ENCODE measurements at places on chromosomes 6 and 20.

- DNase-seq = peak; percentile 8
Measured at GRCh38 chr20:1033751-1034414, 31.8 kb upstream of the RSPO4 start.

DNA sequence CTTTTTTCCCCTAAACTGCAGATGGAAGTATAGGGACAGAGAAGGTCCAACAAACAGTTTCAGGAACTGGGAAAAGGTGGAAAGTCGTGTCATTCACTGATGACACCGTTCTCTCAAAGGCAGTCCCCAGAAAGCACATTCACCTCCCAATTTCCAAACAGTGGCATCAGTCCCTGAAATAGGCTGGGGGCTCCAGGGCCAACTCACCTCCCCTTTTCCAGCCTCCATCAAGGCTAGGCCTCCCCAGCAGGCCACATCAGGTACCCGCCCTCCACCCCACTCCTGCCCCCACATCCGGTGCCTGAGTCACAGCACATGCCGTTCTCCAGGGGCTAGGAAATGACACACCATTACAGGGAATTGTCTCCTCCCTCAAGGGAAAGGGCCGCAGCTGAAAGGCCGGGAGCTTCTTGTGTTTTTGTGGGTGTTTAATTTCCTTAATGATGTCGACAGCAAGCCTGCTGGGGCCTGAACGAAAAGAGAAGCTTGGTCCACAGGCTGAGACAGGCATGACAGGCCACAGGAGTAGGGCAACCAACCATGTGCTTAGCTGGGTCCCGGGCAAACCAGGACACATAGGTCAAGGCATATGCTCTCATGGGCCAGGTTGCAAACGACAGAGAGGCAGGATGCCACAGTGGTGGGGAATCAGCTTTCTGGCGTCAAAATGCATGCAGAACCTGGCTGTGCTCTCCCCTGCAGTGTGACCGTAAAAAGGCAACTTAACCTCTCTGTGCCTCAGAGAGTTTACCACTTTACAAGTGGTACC lies 39.2 kb downstream of the ZMYND8 start:
- DNase-seq = peak; percentile 55

DNA sequence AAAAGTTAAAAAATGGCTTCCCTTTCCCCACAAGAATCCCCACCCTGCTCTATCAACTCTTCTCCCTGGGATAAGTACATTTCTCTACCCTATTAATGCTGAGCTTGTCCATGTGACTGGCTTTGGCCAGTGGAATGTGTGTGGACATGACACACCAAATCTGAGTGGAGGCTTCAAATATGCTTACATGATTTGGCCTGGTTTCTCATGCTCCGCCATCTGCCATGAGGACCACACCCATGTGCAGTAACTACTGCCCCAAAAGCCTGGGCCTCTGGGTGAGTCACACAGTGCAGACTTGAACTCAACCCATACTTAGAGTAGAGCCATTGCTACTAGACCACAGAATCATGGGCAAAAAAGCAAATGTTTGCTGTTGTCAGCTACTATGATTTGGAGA lies 65.4 kb downstream of the PRND start:
- DNase-seq = no peak

GRCh38 chr6:63816401-63816981 lies 180.9 kb downstream of the PHF3 start:
- no peak for DNase-seq

DNA sequence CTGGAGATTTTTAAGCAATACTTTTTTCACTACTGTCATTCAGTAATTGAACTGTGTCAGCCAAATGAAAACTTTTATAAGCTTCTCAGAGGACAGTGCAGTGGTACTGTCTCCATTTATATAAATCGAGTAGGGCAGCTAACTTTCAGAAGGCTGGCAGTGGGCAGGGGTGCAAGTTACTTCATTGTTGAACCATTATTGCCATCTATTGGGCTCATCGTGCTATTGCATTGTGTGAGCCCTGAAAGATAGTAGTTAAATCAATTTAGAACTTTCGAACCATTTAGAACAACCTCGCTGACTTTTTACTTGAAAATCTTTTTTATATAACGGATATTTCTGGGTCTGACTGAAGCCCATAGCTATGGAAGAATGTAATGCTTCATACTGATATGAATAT lies 347.8 kb upstream of the PLCB4 start:
- DNase-seq = no peak

DNA sequence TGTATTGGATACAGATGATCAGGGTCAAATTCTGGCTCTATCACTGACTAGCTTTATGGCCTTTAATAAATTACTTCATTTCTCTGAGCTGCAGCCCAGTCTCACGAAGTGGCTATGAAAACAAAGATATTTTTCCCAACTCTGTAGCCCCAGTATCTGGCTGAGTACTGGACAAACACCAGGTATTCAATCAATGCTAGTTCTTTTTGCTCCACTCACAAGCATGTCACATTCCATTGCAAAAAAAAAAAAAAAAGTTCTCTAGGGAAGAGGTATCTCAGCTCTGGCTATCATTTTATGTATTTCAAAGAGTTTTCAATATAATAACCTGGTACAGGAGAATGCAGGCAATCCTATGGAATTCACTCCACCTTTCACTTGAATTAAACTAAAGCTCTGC lies 3.1 kb downstream of the CHD6 start:
- no peak for DNase-seq

DNA sequence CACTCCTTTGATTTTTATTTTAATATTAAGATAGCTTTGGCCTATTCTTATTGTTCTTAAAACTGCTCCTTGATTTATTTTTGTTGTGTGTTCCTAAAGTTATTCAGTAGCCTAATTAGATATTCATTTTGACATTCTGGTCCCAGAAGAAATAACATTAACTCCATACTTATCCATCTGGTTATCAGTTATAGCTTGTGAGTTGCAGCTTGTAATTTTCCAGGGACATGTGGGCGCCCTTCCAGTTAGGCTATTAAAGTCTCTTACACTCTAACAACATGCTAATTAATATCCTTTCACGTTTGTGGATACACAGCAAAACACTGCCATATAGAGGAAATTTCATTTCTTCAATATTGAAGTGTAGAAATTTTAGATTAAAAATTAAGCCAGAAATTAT lies 987.5 kb downstream of the HACE1 start:
- no peak for DNase-seq

DNA sequence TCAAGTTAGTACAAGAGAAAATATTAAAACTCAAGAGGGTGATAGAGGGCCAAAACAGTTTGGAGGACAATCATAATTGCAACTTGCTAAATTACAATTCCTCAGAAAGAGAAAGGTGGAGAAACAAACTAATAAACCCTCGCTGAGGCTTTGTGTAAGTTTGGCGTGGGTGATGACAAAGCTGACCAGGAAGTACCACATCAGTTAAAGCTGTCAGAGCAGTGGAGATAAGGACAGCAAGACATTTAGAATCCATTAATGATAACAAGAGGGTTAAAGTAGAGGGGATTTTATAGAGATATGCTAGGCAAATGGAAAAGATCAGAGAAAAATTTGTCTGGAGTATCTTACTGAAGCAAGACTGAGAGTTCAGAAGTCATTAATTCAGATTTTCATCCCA lies 334.4 kb downstream of the TFAP2B start:
- no peak for DNase-seq

GRCh38 chr6:40735521-40735920 lies 148.4 kb upstream of the LRFN2 start:
- DNase-seq = no peak

DNA sequence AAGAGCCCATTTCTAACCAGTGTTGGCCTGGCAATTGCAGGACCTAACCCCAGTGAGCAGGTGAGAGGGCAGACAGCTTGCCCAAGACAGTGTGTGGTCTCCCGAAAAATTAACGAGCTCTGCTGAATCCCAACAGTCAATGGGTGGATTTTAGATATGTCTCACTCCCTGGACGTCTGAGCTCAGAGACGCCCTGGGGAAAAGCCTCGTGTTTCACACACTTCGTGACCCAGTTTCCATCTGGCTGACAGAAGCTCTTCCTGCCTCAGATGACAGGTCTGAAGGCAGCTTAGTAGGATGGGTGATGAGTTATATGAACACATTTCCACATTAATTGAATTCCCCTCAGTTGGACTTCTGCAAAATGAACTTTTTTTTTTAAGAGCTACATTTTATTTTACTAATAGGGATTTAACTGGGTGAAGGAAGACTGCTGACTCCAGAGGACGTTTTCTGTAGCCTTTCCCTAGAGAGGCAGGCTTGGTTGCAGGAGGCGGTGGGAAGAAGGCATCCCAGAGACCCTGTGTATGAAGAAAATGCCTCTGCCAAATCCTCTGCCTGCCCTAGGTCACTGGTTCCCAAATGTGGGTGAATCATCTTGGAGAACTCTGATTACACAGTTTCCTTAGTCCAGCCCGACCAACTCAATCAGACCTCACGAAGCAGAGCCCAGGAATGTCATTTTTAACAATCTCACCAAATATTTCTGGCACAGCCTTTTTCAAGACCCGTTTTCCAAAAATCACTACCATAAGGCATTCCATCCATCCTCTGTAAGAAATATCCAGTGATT lies 71.7 kb upstream of the LY86 start:
- no peak for DNase-seq

DNA sequence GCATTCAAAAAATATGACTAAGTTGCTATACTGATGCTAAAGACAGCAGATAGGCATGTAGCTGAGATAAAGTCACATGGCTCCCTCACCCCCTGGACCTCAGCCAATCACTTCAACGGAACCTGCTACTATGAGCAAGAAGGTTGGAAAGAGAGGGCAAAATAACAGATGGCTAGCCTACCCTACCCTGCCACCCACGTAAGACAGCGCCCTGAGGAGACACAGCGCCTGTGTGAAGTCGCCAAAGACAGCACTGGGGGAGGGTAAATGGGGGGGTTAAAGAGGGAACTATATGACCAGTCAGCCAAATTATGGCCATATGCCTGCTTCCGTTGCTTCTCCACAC lies 163.2 kb downstream of the RALGAPA2 start:
- no peak for DNase-seq

GRCh38 chr6:91140449-91140848 lies 553.6 kb upstream of the MAP3K7 start:
- DNase-seq = no peak

DNA sequence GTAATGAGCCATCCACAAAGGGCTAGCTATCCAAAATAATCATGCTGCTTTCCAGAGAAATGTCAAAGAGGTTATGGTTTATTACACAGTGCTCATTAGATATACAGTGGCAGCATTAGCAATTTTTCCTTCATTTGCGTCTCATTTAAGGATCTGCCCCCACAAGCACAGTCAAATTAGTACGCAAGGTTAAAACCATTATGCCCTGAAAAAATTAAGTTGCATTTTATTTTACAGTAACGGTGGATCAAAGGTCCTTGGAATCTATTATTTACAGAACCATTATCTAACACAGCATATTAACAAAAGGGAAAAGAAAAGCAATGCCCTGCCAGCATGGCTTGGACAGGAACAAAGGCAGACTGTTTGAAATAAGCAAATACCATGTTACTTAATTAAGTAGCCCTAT lies 144.8 kb downstream of the PDSS2 start:
- no peak for DNase-seq

Measured in activated T-cell treated with anti-CD3 and anti-CD28 coated beads for 48 hours (primary cell).